ENCODE measurements at places on chromosomes 2 and 18. TPM values are rescaled to one million over a fixed set of nuclear protein-coding genes. Genes with fewer than 3 reads are reported as not detected.

The CRYGB gene
- polyA plus RNA-seq, result not detected

- no peaks in the 10 kb centered on the region for H3K36me3 ChIP-seq
- no peaks in the 10 kb centered on the region for H3K27me3 ChIP-seq
- no peak for DNase-seq
- no peak overlapping the region for H3K4me3 ChIP-seq
- H3K4me1 ChIP-seq, result no peaks in the 10 kb centered on the region
- no peak overlapping the region for H3K27ac ChIP-seq
These were observed 14.8 kb upstream of the BCL2L11 start for GRCh38 chr2:111105926-111106325.

DNA sequence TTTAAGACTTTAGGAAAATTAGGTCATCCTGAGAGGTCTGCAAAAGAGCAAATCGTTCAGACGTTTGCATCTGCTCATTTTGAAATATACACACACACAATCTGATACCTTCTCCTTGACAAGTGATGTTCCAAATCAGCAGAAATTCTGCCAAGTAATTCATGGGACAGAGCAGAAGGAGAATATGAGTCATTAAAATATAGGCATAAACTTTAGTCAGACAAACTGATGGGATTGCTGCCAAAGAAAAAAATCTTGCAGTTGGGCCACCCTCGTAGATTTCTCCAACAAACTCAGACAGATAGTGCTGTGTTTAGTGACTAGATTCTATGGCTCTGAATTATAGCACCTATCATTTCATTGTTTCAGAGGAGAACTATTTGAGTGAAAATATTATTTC, 336.3 kb downstream of the NYAP2 start:
- no peak overlapping the region for H3K27ac ChIP-seq
- H3K27me3 ChIP-seq, result no peaks in the 10 kb centered on the region
- no peak overlapping the region for H3K4me3 ChIP-seq
- DNase-seq, result no peak
- no peaks in the 10 kb centered on the region for H3K36me3 ChIP-seq

- H3K36me3 ChIP-seq, result no peaks in the 10 kb centered on the region
- no peak overlapping the region for H3K4me3 ChIP-seq
- no peak for DNase-seq
- no peak overlapping the region for H3K27ac ChIP-seq
- no peaks in the 10 kb centered on the region for H3K27me3 ChIP-seq
These were observed 61.5 kb downstream of the EFR3B start for GRCh38 chr2:25103287-25103871.

GRCh38 chr2:48560546-48561209, 30.7 kb downstream of the STON1 start:
- no peaks in the 10 kb centered on the region for H3K27me3 ChIP-seq
- H3K36me3 ChIP-seq, result no peaks in the 10 kb centered on the region
- no peak for DNase-seq
- no peaks in the 10 kb centered on the region for H3K4me1 ChIP-seq
- H3K4me3 ChIP-seq, result no peak overlapping the region
- no peak overlapping the region for H3K27ac ChIP-seq

Data from large intestine (tissue), 12 donors.